ENCODE measurements at places on chromosomes 7 and 10.
A peak's percentile ranks its signal among the peaks of the same experiment; 100 is the strongest.

GRCh38 chr10:127374074-127374680 is 174.9 kb upstream of the NPS start:
- DNase-seq, result no peak

- DNase-seq, result peak; percentile 66
Measured at GRCh38 chr10:3775696-3776551, 9.1 kb downstream of the KLF6 start.

DNA sequence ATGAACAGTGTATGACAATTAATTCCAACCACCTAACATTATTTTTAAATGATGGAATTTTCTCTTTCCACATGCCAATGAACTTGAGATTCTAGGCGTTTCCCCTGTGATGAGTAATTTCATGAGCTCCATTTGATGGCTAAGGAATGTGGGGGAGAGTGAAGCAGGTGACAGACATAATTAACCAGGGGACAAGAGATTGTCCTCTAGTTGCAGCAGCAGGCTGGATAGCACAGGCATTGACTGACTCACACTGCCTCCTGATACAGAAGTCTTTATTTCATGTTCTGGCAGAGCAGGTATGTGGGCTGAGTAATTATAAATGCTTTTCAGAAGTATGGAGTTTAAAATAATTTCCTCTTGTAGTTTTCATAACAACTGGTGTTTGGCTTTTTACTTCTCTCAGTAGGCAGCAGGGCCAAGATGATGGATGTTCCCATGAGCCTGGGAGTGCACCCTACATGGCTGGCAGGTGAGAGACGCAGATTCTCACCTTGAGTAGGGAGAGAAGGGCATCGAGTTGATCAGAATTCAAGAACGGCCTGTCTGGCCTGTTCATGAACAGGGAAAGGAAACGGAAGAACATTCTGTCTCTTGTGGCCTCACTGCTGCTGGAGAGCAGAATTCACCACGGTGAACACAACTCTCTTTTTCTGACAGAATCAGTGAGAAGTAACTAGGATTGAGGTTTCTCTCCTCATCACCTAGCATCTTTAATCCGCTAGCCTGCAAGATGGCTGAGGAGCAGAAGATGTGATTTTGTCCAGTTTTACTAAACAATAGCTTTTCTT is 118.8 kb downstream of the AOAH start:
- DNase-seq, result no peak

- no peak for DNase-seq
Measured at GRCh38 chr10:99526861-99527504, 5.8 kb upstream of the NKX2-3 start.

GRCh38 chr10:36808625-36809362 is 316.6 kb upstream of the ANKRD30A start:
- no peak for DNase-seq

DNA sequence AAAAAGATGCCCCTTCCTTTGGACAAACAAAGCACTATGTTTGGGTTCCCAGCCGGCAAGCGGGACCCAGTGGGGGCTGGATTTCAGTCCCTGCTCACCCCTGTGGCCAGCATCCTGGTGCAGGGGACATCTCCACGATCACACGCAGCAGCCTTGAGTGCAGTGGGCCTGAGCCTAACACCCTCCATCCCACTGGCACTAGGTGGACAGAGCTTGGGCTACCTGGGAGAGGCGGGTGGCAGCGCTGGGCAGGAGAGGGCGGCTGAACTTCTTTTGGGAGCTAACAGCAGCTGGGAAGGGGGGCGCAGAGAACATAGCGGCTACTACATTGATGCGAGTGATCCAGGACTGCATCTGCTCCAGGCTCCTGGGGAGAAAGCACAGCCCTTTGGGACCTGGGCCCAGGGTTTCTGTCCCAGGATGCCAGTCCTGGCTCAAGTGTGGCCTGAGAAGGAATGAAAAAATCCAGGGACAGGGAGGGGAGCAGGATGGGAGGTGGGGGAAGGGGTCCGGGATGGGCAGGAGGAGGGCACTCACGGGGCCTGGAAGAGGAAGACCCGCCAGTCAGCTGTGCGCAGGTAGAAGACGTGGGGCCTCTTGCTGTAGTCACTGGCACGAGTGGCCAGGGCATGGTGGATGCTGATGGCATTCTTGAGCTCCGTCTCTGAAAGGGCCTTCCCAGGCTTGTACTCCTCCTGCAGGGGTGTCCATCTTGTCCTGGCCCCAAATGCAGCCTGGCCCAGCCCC is 9.0 kb downstream of the NFKB2 start:
- no peak for DNase-seq

DNA sequence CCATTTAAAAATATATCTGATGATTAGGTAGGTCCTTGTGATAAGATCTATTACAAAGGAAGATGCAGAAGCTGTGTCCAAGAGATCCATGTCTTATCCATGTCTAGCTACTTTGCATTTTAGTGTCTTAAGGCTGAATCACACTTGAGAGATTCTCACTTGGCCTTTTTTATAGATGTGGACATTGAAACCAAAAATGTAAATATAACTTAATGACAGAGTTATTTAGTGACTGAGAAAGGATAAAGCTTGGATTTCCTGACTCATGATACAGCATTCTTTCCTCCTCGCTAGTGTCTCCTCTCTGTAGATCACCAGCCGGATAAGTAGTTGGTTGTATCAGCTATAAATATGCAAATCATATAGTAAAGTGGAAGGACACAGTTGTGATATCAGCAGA is 23.3 kb downstream of the INHBA start:
- DNase-seq, result peak; percentile 57

DNA sequence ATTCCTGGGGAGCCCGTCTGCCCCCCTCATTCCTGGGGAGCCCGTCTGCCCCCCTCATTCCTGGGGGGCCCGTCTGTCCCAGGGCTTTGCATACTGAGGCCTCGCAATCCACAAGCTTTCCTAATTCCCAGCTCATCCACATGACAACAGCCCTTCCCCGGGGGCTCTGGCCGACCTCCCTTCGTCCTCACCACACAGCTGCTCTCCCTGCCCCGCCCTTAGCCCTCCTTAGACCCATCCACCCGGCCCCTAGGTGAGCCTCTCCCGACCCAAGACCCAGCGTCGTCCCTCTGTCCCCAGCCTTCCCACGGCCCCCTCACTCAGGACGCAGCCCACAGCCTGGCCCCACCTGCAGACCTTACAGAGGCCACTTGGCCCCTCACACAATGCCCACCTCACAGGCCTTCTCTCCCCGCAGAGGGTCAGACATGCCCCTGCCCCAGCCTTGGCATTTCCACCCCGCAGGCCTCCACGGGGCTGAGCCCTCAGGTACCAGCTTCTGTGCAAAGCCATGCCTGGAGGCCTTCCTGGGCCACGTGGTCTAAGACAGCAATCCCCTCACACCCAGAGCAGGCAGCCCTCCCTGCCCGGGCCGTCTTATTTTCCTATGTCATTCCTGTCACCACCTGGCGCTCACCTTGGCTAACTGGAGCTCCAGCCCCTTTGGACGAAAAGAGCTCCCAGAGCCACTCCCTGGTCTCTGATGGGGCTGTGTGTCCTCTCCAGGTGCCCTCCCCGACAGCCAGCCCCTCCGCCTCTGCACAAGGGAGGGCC is 3.5 kb upstream of the FAM20C start:
- DNase-seq, result no peak

- DNase-seq, result no peak
Measured at GRCh38 chr10:113180401-113181154, 230.5 kb downstream of the TCF7L2 start.

GRCh38 chr7:754531-755412 is 27.7 kb upstream of the PRKAR1B start:
- DNase-seq, result no peak

GRCh38 chr10:118799777-118800176 is 45.0 kb upstream of the CACUL1 start:
- DNase-seq, result peak; percentile 7

DNA sequence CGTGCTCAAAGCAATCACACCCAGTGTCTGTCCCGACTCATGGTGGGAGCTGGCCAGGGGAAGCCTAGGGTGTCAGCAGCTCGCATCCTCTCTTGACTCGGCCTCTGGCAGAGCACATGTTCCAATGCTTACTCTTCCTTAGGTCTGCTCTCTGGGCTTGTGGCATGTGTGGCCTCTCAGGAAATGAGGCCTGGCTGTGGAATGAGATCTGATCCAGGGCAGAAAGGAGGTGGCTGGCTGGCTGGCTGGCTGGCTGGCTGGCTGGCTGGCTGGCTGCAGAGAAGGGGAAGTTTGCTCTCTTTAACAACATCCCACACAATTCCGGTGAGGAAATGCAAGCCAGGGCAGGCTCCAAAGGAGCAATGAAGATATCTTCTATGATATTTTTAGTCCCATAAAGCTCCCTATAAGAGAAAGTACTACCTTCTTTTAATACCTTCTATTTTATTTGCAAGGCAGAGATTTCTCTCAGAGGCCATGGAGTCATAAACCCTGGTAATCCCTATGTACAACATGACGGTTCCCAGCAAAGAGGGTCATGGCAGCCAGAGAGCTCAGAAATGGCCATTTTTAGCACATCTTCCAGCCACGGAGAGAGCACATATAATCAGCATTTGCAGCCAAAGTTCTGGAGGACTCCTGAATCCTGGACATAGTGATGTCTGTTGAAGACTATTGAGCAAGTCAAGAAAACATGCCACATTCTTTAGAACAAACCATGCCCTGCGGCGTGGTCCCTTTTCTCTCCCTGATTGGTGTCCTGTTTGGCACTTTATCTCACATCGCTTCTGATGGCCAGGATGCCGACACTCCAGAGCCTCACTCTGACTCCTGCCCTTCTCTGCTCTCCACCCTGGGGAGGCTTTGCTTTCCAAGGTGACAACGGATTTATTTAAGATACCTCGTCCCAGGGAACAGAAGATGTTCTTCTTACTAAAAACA is 153.7 kb downstream of the FANK1 start:
- peak; percentile 68 for DNase-seq

DNA sequence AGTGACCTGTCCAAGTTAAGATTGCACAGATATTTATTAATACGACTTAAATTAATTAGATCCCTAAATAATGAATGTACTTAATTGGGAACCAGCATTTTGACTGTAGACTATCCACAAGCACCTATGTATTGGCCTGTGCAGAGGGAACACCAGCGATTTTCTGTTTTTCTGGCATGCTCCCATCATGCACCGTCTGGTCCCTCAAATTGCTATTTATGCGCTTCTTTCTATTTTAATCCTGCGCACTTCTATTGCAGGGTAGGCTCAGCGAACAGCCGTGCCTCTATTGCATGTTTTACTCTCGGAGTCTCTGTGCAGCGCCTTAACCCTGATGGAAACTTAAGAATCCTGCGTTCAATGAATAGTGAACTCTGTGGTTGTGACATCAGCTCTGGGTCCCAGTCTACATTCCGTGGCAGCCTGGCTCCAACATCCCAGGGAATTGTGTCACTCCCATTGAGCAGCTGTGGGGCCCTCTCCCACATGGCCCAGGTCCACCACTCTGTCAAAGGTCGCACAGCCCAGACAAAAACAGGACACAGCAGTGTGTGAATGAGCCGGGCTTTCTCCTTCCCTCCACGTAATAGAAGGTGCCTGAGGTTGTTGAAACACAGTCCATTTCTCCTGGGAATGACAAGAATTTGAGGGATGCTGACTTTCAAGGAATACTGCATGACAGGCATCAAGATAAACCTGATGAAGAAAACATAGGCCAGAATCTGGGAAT is 239.7 kb upstream of the KLF6 start:
- peak; percentile 16 for DNase-seq

DNA sequence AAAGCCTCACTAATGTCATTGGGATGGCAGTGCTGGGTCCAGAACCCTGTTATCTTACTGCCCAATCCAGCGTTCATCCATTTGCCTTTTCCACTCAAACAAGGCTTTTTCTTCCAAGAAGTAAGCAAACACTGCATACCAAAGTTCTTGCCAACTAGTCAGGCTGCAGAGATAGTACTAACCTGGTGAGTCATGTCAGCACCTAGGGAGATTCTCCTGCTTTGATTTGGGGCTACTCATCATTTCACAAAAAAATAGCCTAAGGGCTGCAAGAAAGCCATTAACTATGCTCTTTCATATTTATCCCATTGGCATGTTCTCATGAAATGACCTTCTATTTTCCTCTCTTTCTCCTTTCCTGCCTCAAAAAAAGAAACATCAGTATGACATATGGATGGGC is 142.6 kb downstream of the TWIST1 start:
- peak; percentile 33 for DNase-seq

DNA sequence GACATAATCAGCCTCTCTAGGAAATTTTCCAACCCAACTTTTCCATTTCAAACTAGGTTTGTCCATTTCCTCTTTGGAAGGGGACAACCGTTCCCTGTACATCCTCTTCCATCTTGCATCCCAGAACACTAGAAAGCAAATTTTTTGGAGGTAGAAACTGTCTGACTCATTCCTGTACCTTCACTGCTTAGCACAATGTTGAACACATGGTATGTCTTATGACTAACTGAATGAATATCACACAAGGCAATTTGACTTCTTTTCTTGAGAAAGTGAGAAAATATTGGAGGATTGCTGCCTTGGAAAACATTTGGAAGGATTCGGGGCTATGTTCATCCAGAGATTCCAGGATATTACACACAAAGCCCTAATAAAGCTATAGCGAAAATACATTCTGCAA is 289.1 kb downstream of the FGFR2 start:
- DNase-seq, result no peak

DNA sequence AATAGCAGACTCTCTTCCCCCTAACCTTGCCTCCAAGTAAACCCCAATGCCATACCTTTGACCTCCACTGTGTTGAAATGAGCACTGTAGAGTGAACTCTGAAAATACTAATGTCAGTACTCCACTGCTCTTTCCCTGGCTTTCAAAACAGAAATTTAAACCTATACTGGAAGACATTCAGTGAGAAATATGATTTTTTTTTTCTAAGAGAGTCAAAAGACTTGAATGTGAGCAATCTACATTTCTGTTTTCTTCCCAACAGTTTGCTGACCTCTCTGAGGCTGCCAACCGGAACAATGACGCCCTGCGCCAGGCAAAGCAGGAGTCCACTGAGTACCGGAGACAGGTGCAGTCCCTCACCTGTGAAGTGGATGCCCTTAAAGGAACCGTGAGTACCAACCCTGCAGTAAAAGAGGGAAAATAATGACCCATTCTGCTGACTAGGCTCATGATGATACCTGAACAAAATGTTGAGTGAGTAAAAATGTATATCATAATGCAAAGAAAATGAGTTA is 6.4 kb downstream of the VIM start:
- DNase-seq, result no peak
